ENCODE measurements at places on chromosomes 3 and 15.

DNA sequence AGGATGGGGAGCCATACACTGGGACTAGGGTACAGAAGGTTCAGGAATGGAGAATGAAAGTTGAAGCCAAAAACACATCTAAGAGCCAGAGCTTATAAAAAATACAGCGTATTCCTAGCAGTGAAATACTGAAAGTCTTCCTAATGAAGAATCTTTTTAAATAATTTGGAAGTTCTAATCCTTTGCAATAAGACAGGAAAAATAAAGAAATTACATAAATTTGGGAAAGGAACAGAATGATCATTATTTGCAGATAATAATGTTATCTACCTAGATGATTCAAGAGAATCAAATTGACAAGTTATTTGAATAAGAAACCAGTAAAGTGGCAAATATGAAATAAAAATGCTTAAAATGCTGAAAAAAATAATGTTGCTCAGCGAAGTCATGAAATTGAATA is 32.3 kb upstream of the NR2F2 start:
- DNase-seq = no peak

DNA sequence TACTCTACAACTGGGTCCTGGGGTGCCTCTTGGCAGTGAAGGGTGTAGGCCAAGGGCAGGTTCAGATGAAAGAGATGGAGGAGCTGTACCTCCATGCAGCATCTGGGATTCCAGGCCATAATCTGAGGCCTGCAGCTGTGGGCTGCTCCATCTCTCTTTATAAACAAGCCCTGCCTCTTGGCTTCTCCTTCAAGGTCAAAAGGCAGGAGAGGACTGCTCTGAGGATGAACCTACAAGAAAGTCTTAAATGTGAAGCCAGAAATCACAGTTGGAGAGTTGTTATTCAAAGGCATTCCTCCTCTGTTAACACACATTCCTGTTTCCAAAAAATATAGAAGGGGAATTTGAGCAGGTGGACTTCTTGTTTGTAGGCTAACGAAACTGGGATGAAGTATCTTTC is 355.5 kb downstream of the NTRK3 start:
- no peak for DNase-seq

DNA sequence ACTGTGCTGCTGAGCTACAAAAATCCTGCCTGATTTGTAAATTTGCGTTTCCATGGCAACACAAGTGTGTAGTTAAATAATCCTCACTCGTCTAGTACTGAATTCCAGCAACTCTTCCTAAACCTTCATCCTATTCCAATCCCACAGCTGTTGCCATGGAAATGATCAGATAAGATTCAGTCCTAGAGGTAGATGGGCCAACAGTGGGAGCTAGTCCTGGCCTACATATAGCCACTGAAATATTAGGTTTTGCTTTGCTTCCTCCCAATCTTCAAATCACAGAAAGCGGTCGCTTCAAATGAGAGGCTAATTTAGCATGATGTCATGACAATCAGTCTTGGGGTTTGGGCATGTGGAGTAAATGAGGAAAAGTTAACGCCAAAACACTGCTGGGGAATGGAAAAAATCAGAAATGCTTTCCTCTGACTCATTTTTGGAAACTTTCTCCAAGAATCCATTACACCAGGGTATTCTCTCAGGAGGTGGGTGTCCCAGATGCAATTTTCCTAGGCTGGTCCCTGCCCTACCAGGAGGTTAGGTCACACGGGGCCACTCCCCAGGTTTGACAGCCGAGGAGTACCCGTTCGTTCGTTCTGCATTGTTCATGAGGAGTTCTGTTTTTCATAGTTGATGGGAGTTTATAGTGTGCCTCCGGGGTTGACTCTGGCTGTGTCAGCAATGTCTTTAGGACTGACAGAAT is 159.2 kb upstream of the SLCO3A1 start:
- peak; percentile 9 for DNase-seq

- no peak for DNase-seq
Measured at GRCh38 chr3:107858876-107859275, 232.0 kb downstream of the CD47 start.

DNA sequence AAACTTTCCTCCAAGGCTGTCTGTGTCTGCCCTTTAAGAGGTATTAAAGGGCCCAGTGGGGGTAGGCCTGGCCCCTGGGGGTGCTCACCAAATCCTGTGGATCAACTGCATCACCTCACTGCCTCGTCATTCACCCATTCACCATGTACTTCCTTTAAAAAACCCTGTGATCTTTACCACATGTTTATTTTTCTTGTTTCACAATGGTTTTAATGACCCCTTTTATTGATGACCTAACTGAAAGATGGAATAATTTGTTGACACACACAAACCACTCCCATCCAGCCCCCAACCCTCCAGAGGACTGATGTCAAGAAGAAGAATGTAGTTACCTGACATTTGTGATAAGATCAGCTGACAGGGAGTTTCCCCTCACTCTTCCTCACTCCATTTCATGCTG is 40.8 kb downstream of the KCNAB1 start:
- peak; percentile 29 for DNase-seq

- peak; percentile 25 for DNase-seq
Measured at GRCh38 chr15:64686130-64686735, 89.2 kb downstream of the RBPMS2 start.

- no peak for DNase-seq
Measured at GRCh38 chr3:169945313-169945712, 21.3 kb upstream of the SEC62 start.

- no peak for DNase-seq
Measured at GRCh38 chr3:55894605-55895004, 407.5 kb upstream of the WNT5A start.

GRCh38 chr3:182711853-182712252 is 81.5 kb upstream of the ATP11B start:
- no peak for DNase-seq

- no peak for DNase-seq
Measured at GRCh38 chr3:30107531-30107930, 498.9 kb upstream of the TGFBR2 start.

DNA sequence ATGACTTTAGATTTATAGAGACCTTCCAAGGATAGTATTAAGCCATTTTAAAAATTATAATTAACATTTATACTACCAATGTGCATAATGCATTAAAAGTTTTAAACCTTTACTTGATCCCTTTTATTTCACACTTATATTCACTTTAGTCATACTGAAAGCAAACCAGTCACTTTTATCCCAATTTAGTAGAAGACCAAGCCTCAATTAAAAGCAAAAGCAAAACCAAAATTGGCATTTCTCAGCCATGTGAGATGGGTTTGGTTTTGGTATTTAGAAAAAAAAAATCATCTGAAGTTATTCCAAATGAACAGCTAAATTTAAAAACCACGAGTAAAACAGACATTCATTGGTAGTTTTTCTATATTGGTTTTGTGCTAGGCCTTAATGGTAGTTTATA is 249.4 kb downstream of the LPP start:
- no peak for DNase-seq

DNA sequence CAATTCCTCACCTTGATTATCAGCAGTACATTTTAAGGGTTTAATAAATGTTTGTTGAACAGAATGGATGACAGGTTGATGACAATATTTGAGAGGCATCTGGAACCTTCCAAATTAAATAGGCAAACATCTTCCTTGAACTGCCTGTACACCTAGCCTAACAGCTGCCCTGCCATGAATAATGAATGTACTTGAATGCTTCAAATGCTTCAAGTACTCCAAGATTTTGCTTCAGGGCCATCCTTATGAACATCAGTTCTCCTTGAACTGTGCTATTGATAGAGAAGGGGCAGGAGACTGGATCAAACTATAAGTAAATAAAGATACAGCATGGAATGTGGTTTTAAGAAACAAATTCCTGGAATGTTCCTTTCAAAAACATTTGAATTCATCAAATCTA is 136.8 kb downstream of the CHST2 start:
- DNase-seq = no peak

- DNase-seq = no peak
Measured at GRCh38 chr3:27500035-27500434, 15.9 kb upstream of the SLC4A7 start.

- no peak for DNase-seq
Measured at GRCh38 chr3:42886294-42886822, 10.7 kb upstream of the CYP8B1 start.

DNA sequence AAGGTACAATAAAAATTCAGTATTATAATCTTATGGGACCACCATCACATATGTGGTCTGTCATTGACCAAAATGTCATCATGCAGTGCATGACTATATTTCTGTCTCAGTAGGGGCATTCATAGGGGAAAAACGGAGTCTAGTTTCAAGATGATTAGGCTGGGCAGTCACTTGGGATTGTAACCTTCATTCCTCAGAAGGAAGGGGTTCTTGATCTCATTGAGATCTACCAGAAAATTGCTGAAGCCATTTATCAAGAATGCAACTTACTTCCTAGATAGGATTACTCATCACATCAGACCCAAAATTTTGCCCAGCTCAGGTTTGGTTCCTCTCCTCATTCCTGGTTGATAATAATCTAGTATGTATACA is 37.3 kb downstream of the BTD start:
- no peak for DNase-seq

DNA sequence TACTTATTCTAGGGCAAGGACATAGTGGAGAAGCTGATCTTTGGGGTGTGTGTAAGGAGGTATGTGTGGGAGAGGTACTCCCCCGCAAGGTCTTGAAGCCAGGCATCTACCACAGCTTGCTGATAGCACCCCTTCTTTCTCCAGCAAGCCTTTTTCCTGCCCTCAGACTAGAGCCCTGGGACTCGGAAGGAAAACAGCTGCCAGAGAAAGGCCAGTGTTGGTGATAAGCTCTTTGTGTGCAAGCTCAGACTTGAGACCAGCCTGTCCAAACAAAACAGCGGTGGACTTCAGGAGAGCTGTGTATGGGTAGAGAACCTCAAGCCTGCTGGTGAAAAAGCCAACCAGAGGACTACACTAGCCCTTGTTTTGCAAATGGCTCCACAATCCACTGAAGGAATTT is 1028.6 kb downstream of the MCTP2 start:
- DNase-seq = no peak

DNA sequence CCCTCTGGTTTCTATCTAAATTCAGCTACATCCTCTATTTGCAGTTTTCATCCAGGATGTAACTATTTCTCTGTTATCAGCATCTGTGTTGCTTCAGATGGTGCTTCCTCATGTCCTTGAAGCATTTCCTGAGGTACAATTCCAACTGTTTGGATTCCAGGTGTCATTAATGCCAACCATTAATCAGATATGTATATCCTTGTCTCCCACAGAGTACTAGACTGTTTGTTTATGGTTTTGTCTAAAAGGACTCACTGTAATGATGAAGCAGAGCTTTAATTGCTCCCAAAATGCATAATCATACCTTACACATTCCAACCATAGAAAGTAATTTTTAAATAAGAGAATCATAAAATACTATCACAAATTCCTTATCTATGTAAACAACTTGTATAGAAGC is 288.5 kb upstream of the MME start:
- no peak for DNase-seq

GRCh38 chr15:40501487-40501886 is 30.7 kb downstream of the CHST14 start:
- DNase-seq = no peak

GRCh38 chr3:56229311-56229710 is 239.0 kb downstream of the ERC2 start:
- no peak for DNase-seq

- DNase-seq = no peak
Measured at GRCh38 chr3:49153349-49153912, 12.7 kb downstream of the CCDC71 start.

- no peak for DNase-seq
Measured at GRCh38 chr3:41521010-41521655, 321.8 kb downstream of the CTNNB1 start.

DNA sequence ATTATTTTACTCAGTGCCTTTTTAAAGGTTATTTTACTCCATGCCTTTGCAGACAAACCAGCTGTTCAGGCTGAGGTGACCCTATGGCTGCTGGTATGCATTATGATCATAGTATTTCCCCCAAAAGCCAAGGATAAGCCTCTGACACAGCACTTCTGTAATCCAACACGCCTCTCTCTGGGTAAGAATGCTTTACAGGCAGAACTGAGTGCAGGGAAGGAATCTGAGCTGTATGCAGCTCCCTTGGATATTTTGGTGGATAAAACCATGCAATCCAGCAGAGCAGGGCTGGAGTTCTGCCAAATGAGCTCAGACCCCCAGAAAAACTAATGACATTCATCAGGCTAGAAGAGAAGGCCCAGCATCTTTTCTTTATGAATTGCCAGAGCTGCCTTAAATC is 11.7 kb upstream of the MAP1A start:
- no peak for DNase-seq

- DNase-seq = peak; percentile 23
Measured at GRCh38 chr15:40843885-40844695, at the start of gene SPINT1. TSS of gene SPINT1 (plus strand) at chr15:40844048. CDS start at chr15:40844555, 507 bp downstream.

- DNase-seq = no peak
Measured at GRCh38 chr3:144109944-144110343, 138.3 kb downstream of the DIPK2A start.

DNA sequence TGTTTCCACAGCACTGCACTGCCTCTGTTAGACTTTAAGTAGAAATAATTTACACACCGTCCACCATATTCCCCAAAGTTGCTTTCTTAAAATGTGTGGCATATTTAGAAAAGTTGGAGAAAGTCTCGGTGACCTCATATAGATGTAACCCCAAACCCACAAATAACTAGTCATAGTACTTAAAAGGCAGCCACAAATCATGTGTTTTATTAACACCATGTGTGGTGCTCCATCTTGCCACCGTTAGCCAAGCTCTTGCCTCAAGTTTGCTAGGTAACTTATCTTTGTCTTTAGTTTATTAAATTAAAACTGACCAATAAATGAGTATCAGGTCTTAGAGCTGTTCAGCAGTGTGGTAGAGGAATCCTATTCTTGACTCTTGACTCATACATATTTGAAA is 257.9 kb downstream of the UBE2E2 start:
- DNase-seq = no peak
